Suppressor macrophage treated with lipopolysaccharide for 4 hours (primary cell): ENCODE measurements at places on chromosomes 3 and 15.

DNA sequence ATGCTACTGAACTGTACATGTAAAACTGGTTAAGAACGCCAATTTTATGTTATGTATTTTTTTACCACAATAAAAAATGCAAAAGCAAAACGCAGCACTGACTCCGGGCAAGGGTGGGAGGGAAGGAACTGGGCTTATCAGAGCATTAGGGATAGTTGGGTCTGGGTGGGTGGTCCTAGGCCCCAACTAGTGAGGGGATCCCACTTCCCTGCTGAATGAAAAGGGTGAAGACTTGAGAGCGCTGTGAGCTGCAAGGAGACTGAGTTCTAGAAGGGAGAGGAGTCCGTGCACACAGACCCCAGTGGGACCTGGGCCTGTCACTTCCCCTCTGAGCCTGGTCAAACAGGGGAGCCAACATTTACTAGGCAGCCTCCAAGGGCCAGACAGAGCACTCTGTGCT, 98.6 kb downstream of the TPRA1 start:
- DNase-seq = no peak

GRCh38 chr3:45056608-45057301, 30.7 kb downstream of the CLEC3B start:
- DNase-seq = no peak

DNA sequence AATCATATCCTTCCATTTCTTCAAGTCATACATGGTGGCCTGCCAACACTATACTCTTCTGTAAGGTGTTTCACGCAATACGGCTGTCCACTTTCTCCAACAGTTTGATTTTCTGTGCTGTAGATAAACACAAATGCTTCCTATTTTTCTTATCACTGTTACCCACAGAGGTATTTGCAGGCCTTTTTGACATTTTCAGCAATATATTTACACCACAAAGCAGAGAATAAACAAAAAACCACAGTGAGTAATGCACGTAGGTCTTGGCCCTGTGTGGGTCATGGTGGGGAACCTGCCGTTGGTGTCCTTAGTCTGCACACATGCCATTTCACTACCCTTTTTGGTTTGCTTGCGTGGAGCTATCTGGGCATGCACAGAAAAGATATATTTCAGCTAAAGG, 59.5 kb downstream of the LRRC28 start:
- no peak for DNase-seq

DNA sequence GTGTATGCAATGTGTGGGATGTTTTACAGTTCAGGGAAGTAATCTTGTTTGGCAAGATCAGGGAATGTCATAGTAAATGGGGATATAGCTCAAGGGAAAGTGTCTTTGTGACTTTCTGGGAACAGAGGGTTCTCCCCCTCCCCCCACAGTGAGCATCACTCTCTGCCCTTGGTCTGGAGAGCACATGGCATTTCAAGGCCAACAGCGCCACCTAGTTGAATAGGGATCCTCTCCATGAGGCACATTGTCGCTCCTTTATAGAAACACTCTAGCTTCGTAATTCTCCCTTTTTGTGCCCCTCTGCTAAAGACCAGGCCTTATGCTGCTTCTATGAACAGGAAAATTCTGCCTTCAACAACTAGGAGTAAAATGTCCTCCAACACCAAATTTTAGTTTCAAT, 37.1 kb upstream of the ARNT2 start:
- peak; percentile 11 for DNase-seq

DNA sequence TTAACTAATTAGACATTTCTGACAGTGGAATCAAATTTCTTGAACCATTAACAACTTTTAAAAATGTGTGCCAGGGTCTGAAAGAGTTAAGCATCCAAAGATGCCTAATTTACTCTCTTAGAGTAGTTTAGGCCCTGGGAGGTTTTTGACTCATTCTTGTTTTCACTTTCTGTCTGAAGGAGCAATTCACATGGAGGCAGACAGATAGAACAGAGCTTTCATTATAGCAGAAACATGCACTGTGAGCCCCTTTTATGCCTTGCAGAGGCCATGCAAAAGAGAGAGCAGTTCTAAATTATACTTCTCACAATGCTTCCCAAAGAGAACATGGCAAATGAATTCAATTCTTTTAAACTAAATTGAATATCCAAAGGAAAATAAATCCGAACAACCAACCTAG, 554.8 kb downstream of the MFSD1 start:
- DNase-seq = no peak

GRCh38 chr3:129611812-129612533, 5.5 kb upstream of the PLXND1 start:
- DNase-seq = no peak

DNA sequence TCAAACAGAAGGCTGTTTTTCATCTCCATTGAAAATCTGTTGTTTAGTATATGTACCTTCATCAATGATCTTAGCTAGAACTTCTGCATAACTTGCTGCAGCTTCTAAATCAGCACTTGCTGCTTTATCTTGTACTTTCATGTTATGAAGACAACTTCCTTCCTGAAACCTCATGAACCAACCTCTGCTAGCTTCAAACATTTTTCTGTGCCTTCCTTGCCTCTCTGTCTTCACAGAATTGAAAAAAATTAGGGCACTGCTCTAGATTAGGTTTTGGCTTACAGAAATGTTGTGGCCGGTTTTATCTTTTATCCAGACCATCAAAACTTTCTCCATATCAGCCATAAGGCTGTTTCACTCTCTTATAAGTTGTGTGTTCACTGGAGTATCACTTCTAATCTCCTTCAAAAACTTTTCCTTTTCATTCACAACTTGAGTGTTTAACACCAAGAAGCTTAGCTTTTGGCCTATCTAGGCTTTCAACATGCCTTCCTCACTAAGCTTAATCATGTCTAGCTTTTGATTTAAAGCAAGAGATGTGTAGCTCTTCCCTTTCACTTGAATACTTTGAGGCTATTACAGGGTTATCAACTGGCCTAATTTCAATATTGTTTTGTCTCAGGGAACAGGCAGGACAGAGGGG, 78.6 kb downstream of the IGSF11 start:
- DNase-seq = no peak

DNA sequence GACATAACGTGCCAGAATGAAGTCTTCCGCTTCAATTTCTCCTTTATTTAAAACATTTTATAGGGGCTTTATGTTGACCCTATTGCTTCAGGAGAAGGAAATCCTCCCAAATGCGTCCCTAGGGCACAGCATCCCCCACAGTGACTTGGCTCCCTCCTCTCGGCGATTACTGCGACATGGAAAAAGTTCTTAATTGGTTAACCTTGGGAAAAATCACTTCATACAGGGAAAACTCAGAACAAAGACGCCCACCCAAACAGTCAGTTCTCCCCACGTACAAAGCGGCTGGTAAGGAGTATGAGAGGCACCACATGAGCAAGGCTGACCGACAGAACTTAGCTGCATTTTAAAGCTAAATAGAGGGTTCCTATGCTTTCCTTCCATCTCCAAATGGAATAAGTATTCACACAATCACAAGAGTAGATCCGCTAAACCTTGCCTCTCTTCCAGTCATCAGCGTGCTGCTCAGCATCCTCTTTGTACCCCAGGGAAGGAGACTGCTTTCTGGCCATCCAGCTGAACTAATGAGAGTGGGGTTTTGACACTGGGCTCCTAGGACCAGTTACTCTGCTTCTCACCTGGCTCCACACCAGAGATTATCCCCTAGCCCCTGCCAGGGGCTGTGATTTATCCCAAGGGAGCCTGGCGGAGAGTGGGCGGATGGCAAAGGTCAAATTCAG, 415.3 kb upstream of the WNT5A start:
- no peak for DNase-seq

- DNase-seq = no peak
Observed at GRCh38 chr15:99125061-99125891, 20.4 kb downstream of the SYNM start.

DNA sequence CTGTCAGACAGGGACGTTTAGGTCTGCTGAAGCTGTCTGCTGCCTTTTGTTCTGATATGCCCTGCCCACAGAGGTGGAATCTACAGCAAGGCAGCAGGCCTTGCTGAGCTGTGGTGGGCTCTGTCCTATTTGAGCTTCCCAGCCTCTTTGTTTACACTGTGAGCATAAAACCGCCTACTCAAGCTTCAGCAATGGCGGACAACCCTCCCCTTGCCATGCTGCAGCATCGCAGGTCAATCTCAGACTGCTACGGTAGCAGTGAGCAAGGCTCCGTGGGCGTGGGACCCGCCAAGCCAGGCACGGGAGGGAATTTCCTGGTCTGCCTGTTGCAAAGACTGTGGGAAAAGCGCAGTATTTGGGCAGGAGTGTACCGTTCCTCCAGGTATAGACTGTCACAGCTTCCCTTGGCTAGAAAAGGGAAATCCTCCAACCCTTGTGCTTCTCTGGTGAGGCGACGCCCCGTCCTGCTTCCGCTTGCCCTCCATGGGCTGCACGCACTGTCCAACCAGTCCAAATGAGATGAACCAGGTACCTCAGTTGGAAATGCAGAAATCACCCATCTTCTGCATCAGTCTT, 71.4 kb downstream of the SPSB4 start:
- DNase-seq = no peak

- no peak for DNase-seq
Observed at GRCh38 chr3:174862666-174863065, 3.5 kb downstream of the NAALADL2 start.

- DNase-seq = no peak
Observed at GRCh38 chr3:51937611-51938450, 3.9 kb downstream of the RRP9 start.

DNA sequence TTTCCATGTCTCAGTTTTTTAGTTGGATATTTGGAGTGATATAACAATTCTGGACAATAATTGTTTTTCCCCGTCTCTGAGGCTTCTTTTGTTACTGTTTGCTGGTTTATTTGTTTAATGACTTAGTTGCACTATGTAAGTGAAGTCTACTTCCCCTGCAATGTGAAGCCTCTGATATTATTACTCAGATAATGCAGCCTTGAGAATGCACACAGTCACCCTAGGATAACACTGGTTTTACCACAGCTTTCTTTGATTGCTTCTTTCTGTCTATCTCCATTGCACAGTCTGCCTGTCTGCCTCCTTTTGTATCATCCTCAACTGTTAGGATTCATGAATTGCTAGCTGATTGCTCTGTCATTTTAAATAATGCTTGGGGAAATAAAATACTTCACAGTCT, 208.7 kb upstream of the ROBO1 start:
- DNase-seq = no peak

DNA sequence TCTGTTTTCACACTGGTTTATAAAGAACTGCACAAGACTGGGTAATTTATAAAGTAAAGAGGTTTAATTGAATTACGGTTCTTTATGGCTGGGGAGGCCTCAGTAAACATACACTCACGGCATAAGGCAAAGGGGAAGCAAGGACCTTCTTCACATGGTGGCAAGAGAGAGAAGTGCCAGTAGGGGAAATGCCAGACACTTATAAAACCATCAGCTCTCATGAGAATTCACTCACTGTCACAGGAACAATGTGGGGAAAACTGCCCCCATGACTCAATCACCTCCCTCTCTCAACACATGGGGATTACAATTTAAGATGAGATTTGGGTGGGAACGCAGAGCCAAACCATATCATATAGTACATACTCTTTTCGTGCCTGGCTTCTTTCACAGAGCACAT, 42.4 kb downstream of the MAP2K1 start:
- peak; percentile 77 for DNase-seq

DNA sequence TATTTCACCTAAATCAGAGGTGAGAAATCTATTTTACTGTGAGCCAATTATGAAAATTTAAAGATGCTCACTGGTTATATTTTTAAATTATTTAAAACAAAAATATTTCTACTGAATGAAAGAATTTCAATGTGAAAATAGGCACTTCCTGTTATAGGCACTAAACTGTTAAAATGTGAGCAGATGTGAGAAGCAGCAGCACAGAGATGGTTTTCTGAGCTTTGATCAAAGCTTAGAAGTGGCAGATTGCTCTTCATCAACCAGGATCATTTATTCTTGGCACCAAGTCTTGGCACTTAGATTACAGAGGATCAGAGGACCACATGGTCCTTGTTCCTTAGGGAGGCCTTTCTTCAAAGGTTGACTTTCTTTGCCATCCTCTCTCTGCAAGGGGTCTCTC, 18.0 kb upstream of the TSC22D2 start:
- DNase-seq = no peak

- DNase-seq = no peak
Observed at GRCh38 chr3:194102436-194102835, 33.5 kb upstream of the HES1 start.

- DNase-seq = peak; percentile 81
Observed at GRCh38 chr3:186821429-186822387, 15.4 kb upstream of the RFC4 start.

DNA sequence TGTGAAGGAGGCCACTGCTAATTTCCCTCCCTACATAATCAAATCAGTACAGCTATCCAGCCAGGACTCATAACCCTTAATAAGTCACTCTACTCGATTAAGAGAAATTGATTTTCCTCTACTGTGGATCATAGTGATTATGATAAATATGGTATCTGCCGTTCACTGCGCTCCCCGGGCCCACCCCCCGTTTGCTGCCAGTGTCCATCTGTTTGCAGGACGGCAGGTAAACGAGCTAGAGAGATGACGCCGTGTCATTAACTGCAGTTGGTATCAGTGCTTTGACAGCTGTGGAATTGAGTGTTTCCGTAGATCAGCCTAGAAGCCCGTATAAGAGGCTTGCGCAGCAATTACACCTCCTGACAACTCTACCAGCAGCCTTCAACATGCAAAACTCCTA, 94.9 kb downstream of the ROBO2 start:
- DNase-seq = no peak
